ENCODE measurements at places on chromosomes 2 and 18.

DNA sequence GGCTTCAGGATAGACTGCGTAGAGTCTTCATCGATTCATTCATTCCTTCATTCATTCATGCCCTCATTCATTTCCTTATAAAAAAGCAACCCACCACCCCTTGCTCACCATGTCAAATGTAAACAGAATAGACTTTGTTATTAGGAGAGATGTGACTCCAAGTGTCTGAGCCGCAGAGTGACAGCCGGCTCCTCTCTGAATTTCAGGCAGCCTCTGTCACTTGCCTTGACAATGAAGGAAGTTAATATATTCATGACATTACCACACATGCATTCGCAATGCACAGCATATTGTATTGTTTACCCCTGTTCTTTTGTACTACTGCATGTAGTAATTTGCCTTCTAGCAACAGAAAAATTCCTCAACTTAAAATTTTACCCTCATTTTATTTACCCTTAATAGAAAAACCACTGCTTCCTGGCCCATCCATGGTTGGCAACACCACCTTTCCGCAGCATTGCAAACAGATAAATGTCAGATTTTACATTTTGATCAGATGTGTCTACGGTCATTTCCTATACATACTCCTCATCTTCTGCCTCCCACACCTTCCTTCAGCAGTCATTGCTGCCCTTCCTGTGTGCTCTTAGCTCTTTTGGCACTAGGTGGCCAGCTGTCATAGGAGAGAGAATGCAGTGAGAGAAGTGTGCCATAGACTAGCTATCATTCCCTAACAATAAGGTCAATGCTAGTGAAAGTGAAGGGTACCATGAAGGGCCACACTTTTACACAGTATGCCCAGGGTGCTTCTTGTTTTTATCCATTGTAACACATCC, 1090.8 kb downstream of the BCL11A start:
- DNase-seq: no peak

DNA sequence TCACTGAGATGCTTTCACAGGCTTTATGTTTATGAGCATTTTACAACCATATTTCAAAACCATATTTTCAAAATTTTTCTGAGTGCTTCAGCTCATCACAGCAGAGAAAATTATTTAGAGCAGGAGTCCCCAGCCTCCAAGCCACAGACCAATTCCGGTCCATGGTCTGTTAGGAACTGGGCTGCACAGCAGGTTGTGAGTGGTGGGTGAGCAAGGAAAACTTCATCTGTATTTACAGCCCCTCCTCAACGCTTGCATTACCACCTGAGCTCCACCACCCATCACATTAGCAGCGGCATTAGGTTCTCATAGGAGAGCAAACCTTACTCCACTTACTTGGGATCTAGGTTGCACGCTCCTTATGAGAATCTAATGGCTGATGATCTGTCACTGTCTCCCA, 165.6 kb downstream of the SEPTIN10 start:
- DNase-seq: no peak

DNA sequence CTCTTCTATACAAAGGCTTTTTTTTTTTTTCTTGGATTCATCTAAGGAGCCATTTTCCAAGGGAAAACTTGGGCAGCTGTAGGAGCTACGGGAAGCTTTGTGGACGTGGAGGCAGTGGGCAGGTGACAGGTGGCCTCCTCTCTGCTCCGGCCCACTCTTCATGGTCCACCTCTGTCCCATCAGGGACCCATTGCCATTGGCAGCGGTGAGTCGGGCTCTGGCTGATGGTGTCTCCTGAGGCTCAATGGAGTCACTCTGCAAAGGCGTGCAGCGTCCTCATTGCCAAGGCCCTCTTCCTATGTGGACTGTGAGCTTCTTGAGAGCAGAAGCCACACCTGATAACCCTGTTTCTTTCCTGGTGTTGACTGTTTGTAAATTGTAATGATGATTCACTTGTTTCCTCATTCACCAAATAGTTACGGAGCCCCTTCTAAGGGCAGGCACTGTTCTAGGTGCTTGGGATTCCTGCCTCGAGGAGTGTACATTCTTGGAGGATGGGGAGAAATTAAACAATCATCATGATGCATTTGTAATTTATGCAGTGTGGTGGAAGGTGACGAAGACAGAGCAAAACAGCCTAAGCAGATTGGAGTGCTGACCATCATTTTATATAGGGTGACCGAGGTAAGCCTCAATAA, 240.3 kb upstream of the HS6ST1 start:
- no peak for DNase-seq

DNA sequence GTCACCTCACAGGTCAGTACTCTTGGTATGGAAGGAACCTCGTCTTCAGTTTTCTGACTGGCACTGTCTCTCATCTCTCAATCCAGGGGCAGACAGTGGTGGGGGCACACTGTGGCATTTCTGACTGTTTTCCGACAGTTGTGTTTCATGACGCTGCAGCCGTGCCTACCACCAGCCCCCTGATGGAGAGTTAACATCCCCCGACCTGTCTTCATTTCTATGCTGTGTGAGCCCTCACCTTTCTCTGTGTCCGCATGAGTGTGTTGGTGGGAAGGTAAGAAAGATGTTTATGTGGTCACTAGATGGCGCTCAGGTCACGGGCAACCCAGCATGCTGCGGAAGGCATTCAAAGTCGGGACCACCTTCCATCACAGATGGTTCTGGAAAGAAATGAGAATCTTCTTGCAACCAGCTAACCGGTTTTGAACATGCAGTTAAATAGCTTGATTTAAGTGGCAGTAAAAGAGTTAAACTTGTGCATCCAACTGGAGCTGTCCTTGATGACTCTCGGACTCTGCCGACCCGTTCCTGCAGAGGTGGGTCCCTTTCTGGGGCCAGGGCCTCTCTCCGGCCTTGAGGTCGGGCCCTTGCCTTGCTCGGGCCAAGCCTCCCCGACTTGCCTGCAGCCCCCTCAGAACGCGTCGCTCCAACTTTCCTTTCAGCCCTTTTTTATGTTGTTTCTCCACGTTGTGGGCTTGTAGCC, 92.4 kb downstream of the DYSF start:
- no peak for DNase-seq

- DNase-seq: no peak
Observed at GRCh38 chr2:170771421-170771937, 1.3 kb downstream of the ERICH2 start.
